ENCODE measurements at places on chromosomes 5 and 9.

DNA sequence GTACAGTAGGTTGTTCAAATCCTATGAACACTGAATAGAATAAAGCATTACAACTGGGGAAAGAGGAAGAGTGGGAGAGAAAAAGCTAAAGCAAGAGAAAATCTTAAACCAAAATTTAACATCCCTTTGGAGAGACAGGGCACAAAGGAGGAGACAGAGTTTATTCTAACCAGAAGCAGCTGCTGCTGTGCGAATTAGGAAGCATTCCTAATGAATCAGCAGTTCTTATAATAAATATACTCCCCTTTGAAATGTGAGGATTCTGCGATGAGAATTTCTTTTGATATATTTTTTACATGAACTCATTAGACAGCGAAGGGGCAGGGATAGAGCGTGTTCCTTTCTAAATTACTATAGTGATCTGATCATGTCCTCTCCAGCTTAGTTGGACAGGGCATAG is 233.4 kb downstream of the DENND1A start:
- DNase-seq = no peak

DNA sequence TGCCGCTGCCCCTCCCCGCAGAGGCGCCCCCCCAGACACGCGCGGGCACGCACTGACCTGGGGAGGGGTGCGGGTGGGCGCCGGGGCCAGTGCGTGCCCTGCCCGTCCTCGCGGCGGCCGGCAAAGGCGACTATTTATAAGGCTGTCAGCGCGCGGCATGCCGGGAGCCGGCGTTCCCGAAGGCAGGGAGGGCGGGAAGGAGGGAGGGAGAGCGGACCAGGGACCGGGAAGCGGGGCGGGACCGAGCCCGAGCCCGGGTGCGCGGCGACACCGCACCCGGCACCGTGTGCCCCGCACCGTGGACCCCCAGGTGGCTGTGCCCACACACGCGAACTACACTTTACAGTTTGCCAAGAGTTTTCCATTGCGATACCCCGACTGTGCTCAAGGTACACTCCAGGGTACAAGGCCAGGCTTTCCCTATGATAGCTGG is at the start of gene AK1:
Gene AK1 (minus strand): TSS at position 110 of the 433 bp plus-strand sequence. CDS start 3,058 bp downstream, outside the sequence.
- peak; percentile 74 for DNase-seq

GRCh38 chr5:88388476-88389337 is 120.1 kb upstream of the TMEM161B start:
- no peak for DNase-seq

GRCh38 chr5:170365011-170365410 is 24.2 kb downstream of the KCNMB1 start:
- DNase-seq = no peak

DNA sequence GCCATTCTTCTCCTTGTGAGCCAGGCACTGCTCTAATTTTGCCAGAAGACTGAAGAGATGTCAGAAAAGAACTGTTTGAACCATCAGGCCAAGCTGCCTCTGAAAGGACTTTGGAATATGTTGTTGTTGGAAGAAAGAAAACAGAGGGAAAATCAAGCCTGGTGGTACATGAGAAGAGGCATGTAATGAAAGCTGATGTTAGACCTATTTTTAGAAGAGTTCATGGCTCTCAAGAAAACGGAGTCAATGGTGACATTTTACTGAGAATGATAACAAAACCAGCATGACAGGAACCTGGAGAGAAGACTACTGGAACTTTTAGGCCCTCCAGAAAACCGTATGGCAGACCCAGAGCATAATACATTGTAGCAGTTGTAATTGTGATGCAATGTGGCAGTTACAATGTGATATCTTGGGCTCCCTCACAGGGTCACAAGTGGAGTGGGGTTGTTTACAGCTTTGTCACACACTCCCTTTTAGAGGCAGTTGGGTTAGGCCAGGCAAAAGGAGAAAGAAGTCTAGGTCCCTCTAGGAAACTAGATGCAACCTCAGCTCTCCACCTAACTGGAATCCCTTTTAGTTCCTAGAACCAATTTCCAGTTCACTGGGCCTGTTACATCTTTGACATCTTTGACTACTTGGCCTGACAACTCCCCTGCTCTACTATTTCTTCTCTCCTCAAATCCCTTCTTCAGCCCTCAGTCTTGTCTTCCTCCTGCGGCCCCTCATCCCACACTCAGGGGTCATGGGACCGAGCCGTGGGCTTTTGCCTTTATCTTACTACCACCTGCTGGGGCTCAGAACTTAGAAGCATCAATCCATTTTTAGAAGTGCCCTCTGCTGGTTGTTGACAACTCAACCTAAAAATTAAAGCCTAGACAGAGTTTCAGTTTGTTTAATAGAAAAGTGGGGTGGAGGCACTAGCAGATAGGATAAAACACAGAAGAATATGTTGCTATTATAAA is 61.2 kb upstream of the JAK2 start:
- DNase-seq = peak; percentile 2

GRCh38 chr5:2454876-2455275 is 296.6 kb downstream of the IRX2 start:
- DNase-seq = no peak

- DNase-seq = no peak
Measured at GRCh38 chr9:13952906-13953305, 361.0 kb downstream of the NFIB start.

DNA sequence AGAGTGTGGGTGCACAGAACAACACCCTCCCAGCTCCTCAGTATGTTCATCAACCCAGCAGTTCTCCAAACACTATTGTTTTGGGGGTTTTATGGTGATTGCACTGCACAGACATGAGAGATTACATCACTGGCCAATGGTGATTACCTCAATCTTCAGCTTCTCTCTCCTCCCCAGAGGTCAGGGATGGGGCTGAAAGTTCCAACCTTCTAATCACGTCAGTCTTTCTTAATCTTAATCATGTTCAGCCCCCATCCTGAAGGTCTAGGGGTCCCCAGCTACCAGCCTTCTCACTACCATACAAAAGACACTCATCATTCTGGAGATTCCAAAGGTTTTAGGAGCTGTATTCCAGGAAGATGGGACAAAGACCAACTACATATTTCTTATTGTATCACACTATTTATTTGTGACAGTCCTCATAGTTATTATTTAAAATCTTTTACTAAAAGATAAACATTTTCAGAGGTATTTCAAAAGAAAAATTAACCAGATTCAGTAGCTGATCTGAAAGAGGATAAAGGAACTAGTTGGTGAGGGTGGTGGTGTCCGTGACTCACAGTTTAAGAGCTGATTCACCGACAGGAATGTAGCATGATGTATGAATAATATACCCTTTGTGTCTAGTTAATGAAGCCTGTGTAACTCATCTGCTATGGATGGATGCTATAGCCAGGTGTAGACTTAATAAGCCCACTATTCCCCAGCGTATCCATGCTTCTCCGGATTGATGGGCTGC is 35.6 kb downstream of the RASEF start:
- DNase-seq = no peak

DNA sequence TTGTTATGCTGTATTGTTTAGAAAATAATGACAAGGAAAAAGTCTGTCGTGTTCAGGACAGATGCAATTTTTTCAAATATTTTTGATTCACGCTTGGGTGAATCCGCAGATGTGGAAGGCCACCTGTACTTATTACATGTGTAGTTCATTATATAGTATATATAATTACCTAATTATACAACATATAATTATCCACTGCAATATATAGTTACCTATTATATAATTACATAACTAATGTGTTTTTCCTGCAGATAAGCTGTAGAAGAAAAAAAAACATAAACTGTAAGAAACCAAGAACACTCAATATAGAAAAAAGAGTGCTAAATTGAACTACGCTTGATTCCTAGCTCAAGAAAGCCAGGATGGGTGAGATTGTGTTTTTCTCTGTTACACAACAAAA is 93.6 kb upstream of the RANBP3L start:
- DNase-seq = no peak

GRCh38 chr9:107750741-107751566 is 261.4 kb upstream of the KLF4 start:
- no peak for DNase-seq

GRCh38 chr9:3023449-3023848 is 179.6 kb upstream of the PUM3 start:
- DNase-seq = no peak

- DNase-seq = no peak
Measured at GRCh38 chr9:36011379-36011778, 25.3 kb upstream of the RECK start.

GRCh38 chr5:670396-671270 is 22.5 kb downstream of the TPPP start:
- no peak for DNase-seq

- DNase-seq = no peak
Measured at GRCh38 chr9:108759835-108760234, 96.0 kb downstream of the ACTL7B start.

- DNase-seq = peak; percentile 26
Measured at GRCh38 chr5:151523335-151523734, 67.8 kb downstream of the FAT2 start.

DNA sequence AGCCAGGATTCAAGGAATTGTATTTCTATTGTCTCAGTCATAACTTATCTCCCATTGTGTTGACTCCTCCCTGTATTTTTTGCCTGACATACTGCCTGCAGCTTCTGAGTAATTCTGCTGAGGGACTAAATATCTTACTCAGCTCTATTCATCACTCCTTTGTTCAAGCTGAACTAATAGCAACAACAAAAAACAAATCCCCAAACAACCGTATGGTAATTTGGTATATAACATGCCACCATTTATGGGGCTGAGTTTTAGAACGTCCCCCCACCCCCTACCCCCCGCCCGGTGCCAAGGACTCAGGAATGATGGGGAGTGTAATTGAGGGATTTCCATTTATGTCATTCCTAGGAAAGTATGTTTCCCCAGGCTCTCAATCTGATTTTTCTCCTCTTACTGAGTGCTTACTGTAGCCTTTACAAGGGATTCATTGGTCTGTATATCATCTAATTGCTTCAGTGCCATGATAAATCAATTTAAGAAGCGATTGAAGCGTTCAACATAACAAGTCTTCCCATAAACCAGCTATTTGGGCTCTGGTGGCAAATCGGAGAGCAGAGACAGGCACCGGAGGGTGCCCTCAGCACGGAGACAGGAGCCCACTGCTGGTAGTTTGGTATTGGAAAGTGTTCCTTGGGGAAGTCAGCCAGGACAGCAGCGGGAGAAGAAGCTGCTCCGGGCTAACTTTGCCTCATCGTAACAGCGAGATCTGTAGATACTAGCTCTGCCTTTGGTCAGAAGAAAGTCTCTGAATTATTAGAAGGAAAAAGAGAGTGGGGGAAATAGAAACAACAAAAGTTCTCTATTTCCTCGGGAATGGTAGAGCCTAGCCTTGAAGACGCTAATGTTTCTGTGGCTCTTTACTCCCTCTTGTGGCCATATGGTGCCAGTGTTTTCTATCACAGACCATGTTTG is 40.7 kb upstream of the HSD17B4 start:
- DNase-seq = peak; percentile 68
